ENCODE measurements at places on chromosomes 7 and 10. TPM values are rescaled to one million over a fixed set of nuclear protein-coding genes. Genes with fewer than 3 reads are reported as not detected.

- no peak for DNase-seq
Measured at GRCh38 chr7:81810476-81811155, 40.8 kb upstream of the HGF start.

DNA sequence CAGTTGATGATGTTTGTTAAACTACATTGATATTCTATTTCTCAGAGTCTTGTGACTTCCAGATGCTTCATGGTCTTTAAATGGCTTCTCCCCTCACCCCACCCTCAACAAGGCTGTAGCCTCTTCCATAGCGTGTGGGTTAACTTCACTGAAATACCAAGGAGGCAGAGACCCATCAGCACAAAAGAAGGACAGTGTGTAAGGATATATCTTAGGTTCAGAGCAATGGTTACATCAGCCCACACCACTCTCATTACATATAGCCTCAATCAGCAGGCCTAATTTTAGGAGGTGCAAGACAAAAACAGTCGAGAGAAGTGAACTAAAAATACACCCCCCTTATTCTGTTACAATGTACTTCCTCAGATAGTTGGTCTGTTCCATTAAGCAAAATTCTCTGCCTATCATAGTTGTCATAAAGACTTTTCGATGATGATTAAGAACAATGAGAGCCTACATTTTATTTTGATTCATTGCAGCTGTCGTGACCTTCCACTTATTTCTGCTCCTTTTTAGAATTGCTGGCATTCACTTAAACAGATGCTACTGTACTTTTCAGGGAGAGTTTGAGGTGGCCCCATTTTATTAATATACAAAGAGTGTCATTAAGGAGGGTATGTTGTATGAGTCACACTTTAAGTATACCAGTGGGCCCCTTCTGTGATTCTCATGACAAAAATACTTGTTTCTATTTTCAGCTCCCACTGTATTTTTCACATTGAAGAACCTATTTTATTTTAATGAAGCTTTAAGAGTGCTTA is 52.1 kb downstream of the WIPF3 start:
- DNase-seq, result no peak

The SPDYE6 gene
- total RNA-seq, result not detected

The NUDT13 gene
- total RNA-seq, result 1.2 TPM

Measured in Daoy (cell line).